Caudate nucleus (tissue), 63 donors: ENCODE measurements at places on chromosomes 11 and 22.

DNA sequence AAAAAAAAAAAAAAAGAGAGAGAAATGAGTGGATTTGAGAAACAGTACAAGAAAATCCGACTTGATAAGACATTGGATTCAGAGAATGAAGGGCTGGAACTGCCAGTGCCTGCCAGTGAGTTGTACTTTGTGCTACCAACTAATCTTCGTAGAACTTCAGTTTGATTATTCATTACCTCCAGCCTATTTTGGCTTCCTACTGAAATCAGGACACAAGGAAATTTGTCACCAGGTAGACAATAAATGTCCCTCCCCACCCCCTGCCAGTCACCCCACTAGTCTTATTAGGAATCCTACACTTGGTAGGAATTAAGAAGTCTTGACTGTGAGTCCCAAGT is 21.4 kb upstream of the POLD3 start:
- DNase-seq: no peak

DNA sequence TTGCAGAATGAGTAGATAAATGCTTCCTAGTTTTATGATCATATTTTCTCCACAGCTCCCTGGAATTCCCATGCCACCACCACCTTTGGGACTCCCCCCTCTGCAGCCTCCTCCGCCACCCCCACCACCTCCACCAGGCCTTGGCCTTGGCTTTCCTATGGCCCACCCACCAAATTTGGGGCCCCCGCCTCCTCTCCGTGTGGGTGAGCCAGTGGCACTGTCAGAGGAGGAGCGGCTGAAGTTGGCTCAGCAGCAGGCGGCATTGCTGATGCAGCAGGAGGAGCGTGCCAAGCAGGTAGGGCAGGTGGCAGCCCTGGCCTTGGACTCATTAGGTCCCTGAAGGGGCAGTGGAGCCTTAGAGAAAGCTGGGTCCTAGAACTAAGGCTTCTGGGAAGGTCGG is 2.9 kb downstream of the SF3B2 start:
- DNase-seq: no peak

- no peak for DNase-seq
These were observed 19.6 kb upstream of the C11orf96 start for GRCh38 chr11:43922744-43923405.

GRCh38 chr11:3224401-3225057 is 5.9 kb upstream of the MRGPRG start:
- no peak for DNase-seq

- no peak for DNase-seq
These were observed 789.9 kb downstream of the BRD1 start for GRCh38 chr22:49037701-49038245.

- no peak for DNase-seq
These were observed 23.8 kb downstream of the LRRC10B start for GRCh38 chr11:61532134-61533038.

- DNase-seq: no peak
These were observed 257.2 kb downstream of the ST3GAL4 start for GRCh38 chr11:126612671-126613070.

- no peak for DNase-seq
These were observed 64.7 kb upstream of the CTSC start for GRCh38 chr11:88402192-88402715.

DNA sequence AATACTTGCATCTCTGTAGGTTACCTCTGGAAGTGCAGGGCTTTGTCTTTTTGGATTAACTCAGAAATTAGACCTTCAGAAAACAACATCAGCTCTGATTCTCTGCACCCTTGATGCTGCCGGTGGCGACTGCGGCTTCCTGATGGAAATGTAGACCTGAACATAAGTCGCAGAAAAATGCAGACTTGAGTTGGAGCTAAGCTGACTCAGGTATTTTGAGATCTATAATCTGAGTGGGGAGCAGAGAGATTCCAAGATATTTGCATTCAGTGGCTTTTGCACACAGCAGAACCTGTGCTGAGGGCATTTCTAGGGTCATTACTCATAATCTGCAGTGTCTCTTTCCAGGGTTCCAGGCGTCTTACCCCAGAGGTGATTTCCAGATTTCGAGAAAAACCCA is 18.7 kb upstream of the NFAM1 start:
- DNase-seq: no peak

DNA sequence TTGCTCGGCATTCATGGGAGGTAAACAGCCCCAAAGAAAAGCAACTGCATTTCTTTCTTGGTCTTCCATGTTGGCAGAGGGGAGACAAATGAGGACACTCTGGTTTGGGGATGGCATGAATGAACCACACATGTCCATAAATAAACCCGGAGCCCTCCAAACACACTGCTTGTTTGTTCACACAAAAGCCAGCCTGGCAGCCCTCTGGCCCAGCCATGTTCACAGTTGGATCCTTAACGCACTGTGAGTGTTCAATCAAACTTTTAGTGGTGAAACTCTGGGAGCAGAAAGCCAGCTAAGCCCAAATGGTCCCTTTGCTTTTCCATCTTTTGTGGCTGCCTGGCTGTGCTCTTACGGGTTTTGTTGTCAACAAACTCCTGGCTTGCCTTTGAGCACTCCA is 336.8 kb downstream of the CADM1 start:
- DNase-seq: no peak

DNA sequence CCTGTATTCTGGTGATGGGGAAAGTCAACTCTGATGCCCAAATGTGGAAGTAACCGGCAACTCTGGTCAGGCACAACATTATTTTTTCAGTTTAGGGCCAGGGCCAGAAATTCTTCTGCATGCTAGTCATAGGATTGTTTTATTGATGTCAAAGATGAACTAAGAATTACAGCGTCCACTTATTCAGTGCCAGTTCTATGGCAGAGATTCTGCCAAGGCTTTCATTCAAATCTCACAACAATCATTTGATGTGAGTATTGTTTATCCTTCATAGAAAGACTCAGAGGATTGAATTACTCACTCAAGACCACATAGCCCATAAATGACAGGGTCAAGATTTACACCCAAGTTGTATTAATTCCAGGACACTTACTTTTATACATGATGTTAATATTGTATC is 87.7 kb downstream of the TMPRSS5 start:
- DNase-seq: no peak

DNA sequence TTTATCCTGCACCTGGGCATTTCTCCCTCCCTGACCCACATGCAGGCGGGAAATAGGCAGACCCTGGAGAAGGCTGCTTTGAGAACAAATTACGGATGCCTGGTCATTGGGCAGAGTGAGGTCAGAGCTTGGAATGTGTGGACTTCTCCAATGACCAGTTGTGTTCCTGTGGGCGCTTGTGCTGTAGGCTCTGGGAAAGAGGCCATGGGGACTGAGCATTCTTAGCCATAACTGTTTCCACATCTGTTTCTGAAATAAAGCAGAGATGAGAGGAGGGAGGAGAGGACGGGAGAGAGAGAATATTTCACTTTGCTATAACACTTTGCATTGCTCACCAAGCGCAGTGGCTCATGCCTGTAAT is 11.2 kb upstream of the TMEM184B start:
- no peak for DNase-seq
